Stimulated activated naive CD4-positive, alpha-beta T cell (primary cell): ENCODE measurements at places on chromosomes 5 and 9.

GRCh38 chr5:38551030-38552017 lies 5.1 kb downstream of the LIFR start:
- DNase-seq: no peak

DNA sequence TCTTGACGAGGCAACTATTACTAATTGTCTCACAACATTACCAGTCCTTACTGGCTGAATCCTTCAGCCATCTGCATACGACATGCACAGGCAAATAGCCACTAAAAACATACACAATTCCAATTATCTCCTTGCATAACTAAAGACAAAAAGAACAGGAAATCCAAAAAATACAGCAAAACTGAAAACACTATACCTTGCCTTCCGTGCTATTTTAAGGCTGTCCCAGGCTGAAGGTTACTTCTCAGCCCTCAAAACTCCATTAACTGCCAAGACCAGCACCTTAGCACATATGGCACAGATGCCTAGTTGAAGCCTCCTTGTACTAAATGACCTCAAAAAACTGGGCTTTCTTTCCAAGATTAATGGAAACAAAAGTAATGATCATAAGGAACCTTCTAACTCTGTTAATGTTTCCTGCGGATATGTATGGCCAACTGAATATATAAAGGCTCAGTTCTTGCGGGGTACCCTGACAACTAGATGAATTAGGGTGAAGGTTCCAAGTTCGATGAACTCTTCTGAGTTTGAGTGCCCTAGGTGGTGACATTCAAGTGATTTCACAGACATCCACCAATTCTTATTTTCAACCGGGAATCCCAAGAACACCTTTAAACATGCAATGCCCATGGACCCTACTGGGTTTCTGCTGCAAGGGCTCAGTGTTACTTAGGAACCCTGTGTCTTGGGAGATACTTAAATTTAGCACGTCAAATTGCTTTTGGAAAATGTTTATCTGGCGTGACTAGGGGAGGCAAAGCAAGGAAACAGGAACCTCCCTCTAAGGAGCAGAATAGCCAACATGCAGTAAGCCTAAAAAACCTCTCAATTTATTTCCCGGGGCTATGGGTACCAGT lies 455.3 kb downstream of the RAB3C start:
- no peak for DNase-seq

GRCh38 chr5:6692906-6693305 lies 20.3 kb upstream of the TENT4A start:
- DNase-seq: no peak

GRCh38 chr9:134320868-134321471 lies 5.3 kb upstream of the RXRA start:
- no peak for DNase-seq

- no peak for DNase-seq
These were observed 737.9 kb upstream of the ZNF608 start for GRCh38 chr5:125484272-125484741.

- DNase-seq: no peak
These were observed 11.3 kb downstream of the WWC1 start for GRCh38 chr5:168302785-168303184.

- DNase-seq: no peak
These were observed 14.6 kb downstream of the SMARCA2 start for GRCh38 chr9:2029666-2030170.

- DNase-seq: no peak
These were observed 2.5 kb downstream of the CEP78 start for GRCh38 chr9:78238046-78239038.

- no peak for DNase-seq
These were observed 24.1 kb downstream of the HRH2 start for GRCh38 chr5:175681968-175682340.

DNA sequence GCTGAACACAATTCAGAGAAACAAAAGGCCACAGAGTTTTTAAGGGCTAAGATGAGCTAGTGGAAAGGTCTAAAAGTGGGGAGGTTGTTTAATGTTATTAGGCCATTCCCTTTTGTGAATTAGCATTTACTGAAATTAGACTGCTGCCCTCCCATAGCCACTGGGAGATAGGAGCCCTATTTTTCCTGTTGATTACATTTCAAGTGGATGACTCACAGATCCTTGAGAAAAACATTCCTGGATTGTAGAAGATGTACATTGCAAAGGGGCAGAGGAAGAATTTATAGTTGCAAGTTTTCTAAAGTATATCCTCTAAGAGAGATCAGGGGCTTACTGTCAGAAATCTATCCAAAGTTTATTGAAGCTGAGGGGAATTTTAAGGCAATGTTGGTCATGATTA lies 367.1 kb upstream of the IZUMO3 start:
- no peak for DNase-seq
